ENCODE measurements at places on chromosomes 2 and 18. TPM values are rescaled to one million over a fixed set of nuclear protein-coding genes. Genes with fewer than 3 reads are reported as not detected.

DNA sequence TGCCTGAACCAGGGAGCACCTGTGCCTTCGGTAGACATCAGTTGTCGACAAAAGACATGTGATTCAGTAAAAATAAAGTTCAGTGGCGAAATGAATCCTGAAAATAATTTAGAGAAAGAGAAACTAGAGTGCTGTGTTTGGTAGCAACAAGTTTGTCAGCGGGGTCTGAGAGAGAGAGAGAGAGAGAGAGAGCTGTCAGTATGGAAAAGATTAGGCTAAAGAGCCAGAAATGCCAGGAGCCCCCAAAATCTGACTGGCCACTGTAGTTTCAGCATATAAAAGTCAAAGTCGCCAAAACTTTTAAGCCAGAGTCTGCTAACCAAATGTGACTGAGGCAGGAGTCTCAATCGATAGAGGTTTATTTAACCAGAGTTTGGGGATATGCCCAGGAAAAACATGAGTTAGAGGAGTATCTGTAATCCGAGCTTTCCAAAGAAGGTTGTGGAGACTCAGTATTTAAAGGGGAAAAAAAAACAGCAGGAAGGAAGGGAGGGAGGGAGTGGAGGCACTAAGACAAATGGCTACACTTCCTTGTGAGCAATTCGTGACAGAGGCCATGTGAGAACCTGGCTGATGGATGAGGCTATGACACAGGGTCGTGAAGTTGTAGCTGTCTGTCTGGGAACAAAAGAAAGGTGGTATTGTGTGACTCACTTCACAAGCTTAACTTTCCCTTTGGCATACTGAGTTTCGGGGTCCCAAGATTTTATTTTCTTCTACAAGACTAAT, 20.5 kb upstream of the GNAL start:
- DNase-seq = no peak

DNA sequence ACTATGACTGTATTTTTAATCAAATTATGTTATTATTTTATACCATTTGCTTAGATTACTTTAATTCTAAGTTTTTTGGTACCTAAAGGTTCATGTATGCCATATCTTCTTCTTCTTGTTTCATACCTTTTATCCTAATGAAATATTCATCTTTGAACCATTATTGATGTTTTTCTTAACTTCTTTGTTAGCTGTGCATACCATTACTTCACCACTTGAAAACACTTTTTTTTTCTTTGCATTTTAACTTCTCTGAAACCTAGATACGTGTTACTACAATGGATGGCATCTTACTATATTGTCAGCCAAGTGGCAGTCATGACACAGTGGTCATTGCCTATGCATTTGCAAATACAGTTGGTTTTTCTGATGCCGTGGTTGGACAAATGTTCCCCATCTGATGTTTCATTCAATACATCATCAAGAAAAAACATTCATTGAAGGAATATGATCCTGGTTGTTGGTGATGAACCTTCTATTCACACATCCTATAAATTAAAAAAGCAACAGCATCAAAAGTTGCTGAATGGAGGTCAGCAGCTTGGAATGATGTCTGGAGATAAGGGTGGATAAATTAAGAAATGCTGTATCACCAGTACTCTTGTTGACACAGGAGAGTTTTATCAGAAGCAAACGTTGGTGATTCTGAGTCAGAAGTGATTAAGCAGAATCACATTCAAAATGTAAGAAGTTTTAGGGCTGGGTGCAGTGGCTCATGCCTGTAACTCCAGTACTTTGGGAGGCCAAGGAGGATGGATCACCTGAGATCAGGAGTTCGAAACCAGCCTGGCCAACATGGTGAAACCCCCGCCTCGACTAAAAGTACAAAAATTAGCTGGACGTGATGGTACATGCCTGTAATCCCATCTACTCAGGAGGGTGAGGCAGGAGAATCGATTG, 7.4 kb downstream of the IL36A start:
- DNase-seq = peak; percentile 14

DNA sequence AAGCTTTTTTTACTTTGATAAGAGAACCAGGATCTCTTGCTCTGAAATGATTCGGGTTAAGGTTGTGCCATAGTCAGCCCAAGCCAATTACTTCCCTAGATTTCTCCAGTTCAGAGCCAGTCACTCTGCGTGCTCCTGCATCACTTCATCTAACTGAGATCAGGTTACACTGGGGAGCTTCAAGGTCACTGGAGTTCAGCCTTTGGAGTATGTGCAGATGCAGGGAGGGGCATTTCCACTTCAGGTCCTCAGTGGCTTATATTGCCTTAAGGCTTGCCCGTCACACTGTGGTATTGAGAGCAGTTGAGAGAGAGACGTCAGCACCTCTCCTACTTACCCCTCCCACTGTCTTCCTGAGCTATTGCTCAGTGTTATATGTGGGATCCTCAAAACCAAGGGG, 317.8 kb downstream of the EPHA4 start:
- DNase-seq = peak; percentile 10

GRCh38 chr2:63060472-63060991, 9.9 kb downstream of the OTX1 start:
- DNase-seq = no peak

- no peak for DNase-seq
Measured at GRCh38 chr2:1614564-1614963, 129.8 kb downstream of the PXDN start.

GRCh38 chr2:169303579-169304305, 58.6 kb downstream of the LRP2 start:
- DNase-seq = peak; percentile 34

DNA sequence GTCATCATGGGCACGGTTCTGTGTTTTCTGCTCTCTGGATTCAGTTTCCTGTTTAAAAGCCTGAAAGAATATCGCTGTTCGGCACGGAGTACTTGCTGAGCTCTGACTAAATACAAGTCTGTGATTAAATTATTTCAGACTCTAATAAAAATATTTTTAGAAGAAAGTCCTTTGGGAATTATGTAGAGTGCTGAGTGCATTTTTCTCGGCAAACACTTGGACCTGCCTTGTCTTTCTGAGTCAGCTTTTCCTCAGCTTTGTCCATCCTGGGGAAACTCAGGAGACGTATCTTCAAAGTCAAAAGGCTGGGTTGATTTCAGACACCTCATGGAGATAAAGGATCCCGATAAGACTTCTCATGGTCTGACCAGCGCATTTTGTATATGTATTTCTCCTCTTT, 45.9 kb downstream of the IL1R2 start:
- DNase-seq = no peak

The WDR35 gene
- total RNA-seq = 14.6 TPM

The NEU4 gene
- 0.40 TPM for total RNA-seq

The IL1R1 gene
- 21.5 TPM for total RNA-seq

Data from renal cortical epithelial cell (primary cell).